ENCODE measurements at places on chromosomes 12 and 14.
A peak's percentile ranks its signal among the peaks of the same experiment; 100 is the strongest.

DNA sequence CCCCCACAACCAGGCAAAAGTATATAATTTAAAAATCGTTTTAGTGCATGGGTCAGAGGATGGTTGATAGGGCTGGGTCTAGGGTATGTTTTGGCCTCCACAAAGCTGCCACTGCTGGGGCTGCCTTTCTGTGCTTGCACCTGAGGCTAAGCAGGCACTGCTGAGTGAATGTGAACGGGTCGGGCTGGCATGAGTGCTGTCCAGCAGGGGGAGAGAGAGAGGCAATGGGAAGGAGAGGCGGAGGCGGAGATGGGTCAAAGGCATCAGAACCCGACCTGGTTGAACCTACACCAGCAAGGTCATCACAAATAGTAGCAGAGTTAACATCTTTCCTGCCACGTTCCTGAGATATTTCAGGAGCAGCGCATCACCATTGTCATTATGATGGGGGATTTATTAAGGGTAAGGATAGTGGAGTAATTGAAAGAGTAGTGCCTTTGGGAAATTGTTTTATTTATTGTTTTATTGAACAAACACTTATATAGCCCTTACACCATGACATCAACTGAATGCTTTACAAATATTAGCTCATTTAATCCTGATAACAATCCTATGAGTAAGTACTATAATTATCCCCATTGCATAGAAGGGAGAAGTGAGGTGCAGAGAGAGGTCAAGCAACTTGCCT, 5.8 kb upstream of the NRXN3 start:
- DNase-seq = no peak

- no peak for DNase-seq
Measured at GRCh38 chr12:28771968-28772367, 377.1 kb upstream of the FAR2 start.

DNA sequence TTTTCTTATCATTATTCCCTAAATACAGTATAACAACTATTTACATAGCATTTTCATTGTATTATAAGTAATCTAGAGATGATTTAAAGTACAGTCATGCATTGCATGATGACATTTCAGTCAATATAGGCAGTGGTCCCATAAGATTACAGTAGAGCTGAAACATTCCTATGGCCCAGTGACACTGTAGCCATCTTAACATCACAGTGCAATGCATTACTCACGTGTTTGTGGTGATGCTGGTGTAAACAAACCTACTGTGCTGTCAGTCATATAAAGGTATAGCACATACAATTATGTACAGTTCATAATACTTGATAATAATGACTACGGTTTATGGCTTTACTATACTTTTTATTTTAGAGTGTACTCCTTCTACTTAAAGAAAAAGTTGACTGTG, 13.3 kb downstream of the LLPH start:
- no peak for DNase-seq

GRCh38 chr14:81341370-81341769, 58.8 kb downstream of the STON2 start:
- DNase-seq = no peak

GRCh38 chr12:60710246-60710645, 1114.4 kb downstream of the SLC16A7 start:
- no peak for DNase-seq

GRCh38 chr14:52776816-52777215, 14.6 kb downstream of the GNPNAT1 start:
- DNase-seq = no peak

- DNase-seq = no peak
Measured at GRCh38 chr12:121957861-121958515, 39.6 kb downstream of the CFAP251 start.

DNA sequence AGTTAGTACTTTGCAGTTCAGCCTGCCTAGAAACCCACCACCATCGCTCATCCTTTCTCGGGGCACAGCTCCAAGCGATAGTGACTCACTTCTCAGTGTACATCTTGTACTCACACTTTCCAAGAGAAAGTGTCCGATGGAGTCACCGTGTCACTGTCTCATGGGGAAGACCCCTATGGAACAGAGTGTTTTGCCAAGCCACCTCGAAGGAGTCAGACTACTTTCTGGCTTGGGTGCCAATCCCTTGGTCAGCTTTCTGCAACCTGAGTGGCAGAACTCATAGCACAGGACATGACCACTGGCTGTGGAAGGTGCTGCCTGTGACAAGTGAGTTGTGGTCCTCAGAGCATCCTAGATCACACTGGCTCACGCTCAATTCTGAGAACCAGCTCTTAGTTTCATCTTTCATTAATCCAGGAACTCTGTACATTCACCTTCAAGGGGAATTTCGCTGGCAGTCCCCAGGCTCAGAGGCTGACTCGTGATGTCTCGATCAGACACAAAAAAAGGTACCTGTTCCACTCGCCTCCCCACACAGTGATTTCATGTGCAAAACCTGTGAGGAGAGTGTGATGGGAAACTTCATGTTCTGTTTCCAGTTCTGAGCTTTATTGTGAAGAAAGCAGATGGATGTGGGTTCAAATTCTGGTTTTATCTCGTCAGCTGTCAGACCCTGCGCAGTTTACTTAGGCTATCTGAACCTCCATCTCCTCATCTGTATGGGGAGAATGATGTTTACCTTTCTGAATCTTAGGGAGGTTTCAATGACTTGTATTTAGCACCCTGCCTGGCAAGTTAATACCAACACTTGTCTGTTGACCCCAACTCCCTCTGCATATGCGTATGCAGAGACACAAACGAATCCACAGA, 127.3 kb upstream of the CCND2 start:
- DNase-seq = peak; percentile 18

DNA sequence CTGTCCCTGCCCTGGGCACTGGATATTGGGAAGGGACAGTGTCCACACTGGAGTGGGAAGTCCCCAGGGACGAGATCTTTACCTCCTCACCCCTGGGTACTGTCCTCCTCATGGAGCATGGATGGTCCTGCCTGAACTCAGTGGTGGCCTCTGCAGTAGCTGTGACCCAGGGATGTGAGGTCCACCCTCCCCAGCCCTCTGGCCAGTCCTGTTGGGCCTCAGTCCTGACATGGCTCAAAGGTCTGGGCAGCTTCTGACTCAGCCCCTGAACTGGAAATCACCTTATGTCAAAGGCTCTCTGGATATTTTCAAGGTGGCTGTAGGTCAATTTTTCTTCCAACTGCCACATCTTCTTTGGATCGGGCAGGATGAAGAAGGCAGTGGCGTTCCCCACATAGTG, 24.4 kb downstream of the SERPINA1 start:
- DNase-seq = no peak

DNA sequence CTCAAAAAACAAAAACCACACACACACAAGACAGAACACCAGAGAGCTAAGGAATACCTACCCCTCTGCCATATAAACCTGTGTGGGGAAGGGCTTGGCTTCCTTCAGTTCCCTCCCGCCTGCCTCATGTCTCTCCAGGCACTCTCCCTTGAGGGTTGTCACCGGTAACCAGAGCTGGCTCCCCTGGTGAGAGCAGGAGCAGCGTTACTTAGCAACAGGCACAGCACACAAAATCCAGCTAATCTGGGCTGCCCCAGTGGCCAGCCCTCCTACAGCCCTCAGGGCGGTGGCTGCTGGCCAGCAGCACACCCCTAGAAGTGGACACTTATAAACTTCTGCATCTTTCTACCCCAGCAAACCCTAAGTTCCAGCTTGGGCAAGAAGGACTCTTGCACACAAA, 21.6 kb upstream of the NR4A1 start:
- DNase-seq = no peak

DNA sequence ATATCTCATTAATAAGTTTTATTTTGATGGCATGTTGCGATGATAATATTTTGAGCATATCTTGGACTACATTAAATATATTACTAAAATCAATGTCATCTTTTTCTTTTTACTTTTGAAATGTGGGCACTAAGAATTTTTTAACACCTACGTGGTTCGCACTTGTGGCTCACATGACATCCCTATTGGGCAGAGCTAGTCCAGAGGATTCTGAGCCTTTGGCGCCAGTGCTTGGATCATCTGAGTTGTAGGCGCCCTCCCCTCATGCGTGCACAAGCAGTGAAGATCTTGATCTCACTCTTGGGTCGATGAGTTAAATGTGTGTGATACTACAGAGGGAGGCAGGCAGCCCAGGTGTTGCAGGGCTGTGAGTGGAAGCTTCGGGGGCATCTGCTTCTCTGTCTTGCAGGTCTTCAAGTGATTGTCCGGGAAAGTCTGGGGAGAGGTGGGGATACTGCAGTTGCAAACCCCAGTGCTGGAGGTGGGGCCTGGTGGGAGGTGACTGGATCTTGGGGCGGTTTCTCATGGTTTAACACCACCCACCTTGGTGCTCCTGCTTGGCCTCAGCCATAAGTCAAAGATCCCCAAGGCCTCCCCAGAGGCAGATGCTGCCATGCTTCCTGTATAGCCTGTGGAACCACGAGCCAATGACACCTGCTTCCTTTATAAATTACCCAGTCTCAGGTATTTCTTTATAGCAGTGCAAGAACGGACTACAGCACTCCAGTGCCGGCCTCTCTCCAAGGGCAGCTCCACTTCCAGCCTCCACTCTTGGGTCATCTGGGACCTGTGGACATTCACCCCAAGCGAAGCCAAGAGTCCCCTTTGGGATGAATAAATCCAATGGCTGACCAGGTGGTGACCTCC, 46.1 kb upstream of the PPP2R5C start:
- no peak for DNase-seq

DNA sequence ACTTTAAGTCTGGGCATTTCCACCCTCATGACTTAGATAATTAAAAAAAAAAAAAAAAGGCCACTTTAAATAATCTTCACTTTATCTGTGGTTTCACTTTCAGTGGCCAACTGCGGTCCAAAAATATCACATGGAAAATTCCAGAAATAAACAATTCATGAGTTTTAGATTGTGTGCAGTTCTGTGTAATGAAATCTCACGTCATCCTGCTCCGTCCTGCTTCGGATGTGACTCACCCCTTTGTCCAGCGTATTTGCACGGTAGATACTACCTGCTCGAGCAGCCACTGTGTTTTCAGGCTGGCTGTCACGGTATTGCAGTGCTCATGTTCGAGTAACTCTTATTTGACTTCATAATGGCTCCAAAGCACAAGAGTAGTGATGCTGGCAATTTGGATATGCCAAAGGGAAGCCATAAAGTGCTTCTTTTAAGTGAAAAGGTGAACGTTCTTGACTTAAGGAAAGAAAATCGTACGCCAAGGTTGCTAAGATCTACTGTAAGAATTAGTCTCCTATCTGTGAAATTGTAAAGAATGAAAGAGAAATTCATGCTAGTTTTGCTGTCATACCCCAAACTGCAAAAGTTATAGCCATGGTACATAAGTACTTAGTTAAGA, 2.4 kb downstream of the E2F7 start:
- DNase-seq = no peak

DNA sequence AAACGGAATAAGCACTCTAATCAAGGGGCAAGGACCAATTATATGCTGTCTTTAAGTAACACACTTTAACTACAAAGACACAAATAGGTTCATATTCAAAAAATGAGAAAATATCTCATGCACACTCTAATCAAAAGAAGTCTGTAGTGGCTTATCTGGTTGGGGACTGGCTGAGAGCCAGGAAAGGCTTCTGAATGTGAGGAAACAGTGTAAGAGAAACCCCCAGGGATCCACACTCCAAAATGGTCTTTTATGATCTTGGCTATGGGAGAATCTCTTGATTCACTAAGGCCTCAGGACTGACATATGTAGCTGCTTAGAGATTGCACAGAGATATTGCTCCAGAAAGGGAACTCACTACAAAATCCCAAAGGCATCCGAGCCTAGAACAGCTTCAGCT, 10.3 kb downstream of the CTSG start:
- no peak for DNase-seq

- DNase-seq = no peak
Measured at GRCh38 chr12:18898470-18898869, 160.6 kb downstream of the CAPZA3 start.

- no peak for DNase-seq
Measured at GRCh38 chr14:69204753-69205152, 13.5 kb downstream of the EXD2 start.

DNA sequence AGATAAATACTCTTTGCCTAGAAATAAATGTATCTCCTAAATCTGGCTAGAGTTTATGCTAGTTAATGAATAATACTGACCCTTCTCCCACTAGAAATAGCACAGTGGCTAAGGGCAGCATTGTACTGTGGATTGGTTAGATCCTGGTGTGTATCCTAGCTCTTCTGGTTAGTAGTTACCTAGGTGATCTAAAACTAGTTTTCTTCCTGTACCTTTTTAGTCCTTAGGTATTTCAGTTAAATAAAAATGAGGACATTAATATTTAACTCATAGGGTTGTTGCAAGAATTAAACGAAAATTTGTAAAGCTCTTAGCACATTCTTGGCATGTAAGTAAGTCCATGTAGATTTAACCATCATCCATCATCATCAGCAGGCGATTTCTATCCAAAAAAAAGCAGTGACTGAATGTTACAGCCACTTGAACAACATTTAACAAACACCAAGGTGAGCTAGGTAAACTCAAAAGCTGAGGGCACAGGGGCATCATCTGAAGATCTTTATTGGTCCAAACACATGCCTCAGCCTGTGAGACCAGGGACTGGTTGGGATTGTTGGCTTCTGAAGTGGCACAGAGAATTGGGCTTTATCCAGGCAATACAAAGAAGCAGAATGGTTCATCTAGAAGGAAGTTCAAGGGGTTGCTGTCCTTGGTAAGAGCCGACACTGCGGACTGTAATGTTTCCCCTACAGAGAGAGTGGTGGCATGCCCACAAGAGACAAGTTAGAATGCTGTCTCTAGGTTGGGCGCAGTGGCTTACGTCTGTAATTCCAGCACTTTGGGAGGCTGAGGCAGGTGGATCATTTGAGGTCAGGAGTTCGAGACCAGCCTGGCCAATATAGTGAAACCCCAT, 100.8 kb downstream of the GAS2L3 start:
- no peak for DNase-seq

DNA sequence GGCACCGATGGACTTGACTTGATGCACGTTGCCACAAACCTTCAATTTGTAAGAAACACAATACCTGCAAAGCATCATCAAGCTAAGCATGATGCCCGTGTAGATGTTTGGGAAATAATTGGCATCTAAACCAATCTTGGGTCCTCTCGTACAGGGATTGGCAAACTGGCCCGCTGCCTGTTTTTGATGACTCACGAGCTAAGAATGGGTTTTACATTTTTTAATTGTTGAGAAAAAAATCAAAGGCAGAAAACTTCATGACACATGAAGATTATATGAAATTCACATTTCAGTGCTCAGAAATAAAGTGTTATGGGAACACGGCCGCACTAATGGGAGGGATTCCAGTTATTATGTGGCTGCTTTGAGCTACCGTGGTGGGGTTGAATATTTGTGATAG, 10.9 kb downstream of the MTA1 start:
- DNase-seq = no peak

- DNase-seq = no peak
Measured at GRCh38 chr12:62211510-62211909, 48.7 kb upstream of the USP15 start.

Data from activated CD4-positive, alpha-beta T cell treated with anti-CD3 and anti-CD28 coated beads for 1 hour (primary cell).